NCI-H1436 (cell line): ENCODE measurements at places on chromosomes 7 and 10.

GRCh38 chr10:60343254-60343653 is 46.4 kb downstream of the ANK3 start:
- DNase-seq = no peak

GRCh38 chr7:103799298-103799697 is 190.2 kb downstream of the RELN start:
- DNase-seq = no peak

- DNase-seq = peak; percentile 34
Observed at GRCh38 chr7:125934539-125934938, 1004.9 kb upstream of the POT1 start.

DNA sequence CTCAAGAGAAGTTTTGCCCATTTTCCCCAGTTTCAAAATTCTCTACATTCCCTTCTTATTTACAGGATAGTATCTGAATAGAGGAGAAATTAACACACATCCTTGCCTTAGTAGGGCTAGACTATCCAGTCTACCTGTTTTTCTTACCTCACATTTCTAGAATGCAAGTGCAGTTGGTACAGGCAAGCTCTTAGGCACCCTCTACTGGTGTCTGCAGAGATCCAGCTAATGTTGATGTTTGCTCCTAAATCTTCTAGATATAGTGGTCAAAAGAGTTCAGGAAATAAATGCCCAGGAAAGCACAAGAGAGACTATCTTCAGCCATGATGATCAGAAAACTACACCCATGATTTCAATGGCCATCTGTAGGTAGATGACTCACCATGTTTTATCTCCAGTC is 205.3 kb downstream of the HTR7 start:
- no peak for DNase-seq

DNA sequence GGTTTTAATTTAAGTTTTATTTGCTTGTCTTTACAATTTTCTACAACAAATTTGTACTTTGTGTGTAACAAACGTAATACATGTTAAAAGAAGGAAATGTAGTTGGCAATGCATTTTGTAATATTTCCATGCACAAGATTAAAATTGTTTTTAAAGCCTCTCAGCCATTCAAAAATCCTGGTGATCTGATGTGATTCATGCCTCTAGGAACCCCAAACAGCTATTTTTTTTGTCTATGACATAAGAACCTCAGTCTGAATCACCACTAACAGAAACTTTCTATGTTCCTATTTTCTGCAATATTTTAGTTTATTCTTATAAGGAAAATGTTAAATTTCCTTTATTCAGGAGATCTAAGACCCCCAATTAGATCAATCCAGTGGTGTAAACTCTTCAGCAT is 183.1 kb upstream of the YAE1 start:
- DNase-seq = no peak

DNA sequence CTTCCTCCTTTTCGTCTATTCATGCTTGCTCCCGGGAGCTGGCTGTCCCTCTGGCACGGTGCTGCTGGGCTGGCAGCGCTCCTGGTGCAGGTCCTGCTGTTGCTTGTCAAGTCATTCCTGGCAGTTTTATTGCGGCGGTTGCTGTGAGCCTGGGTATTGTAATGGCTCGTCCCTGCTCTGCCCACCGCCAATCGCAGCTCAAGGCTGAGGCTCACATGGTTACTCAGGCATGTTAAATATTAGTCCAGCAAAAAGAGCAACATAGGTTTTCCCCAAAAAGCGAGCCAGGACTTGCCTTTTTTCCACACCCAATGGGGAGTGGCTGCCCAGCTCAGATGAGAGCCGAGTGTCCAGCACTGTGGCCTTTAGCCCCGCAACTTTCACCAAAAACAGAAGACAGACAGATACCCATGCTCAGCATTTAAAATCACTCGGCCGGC is 492.9 kb upstream of the FOXK1 start:
- DNase-seq = no peak

DNA sequence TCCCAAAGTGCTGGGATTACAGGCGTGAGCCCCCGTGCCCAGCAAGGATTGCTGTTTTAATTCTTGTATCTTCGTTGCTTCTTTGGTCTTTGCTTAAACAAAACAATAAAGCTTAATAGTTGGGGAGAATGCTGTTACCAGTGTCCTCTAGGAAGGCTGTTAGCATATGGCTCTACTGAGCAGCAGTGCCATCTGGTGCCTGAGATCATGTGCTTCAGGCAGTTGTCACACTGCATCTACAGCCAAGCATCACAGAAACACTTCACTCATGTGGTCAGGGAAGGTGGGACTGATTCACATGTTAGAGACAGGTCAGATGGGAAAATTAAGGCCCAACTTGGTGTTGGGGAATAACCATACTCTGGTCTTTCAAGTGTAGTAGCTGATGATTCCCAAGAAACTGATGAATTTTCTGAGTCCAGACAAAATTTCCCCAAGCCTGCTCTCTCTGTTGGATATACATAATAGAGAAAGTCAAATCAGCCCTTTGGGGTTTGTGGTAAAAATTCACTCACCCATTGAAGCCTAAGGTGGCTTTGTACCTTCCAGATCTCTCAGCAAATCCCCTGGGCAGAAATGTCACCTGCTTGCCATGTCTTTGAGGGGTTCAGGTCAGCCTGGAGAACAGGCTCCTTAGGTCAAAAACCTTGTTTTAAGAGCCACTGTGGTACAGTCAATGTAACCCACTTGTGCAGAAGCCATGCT is 28.4 kb downstream of the UBE2D4 start:
- DNase-seq = peak; percentile 12

GRCh38 chr10:44457259-44457658 is 72.4 kb upstream of the CXCL12 start:
- DNase-seq = no peak

DNA sequence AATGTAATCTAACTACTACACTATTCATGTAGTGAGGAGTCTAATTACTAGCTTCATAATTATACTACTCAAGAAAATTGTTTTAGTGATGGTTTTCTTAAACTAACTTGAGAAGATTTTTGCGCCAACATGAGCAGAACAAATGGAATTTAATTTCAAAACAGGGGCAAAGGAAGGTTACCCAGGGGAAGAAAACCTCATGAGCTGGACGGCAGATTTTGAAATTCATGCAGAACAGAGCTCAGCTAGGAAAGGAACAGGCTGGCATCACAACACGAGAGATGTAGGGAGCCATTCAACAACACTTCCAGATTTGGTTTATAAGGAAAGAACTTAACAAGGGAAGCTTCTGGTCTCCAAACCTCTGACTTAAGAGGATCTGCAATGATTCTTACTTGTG is 235.3 kb upstream of the PRKCQ start:
- no peak for DNase-seq

- DNase-seq = no peak
Observed at GRCh38 chr7:157814931-157815705, 478.3 kb downstream of the DNAJB6 start.

DNA sequence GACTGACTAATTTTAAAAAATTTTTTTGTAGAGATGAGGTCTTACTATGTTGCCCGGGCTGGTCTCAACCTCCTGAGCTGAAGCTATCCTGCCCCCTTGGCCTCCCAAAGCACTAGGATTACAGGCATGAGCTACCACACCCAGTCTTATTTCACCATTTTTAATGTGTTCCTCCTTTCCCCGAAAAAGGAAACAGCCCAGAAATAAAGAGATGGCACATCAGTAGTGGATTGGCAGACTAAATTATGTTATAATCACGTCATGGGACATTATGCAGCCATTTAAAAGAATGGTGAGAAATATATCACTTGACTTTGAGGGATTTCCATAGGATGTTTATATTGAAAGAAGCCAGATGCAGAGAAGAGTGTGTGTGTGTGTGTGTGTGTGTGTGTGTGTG is 40.5 kb downstream of the CAPZA2 start:
- no peak for DNase-seq

GRCh38 chr7:140559410-140559809 is 80.1 kb upstream of the MKRN1 start:
- no peak for DNase-seq

GRCh38 chr10:120557311-120557710 is 100.3 kb downstream of the PLPP4 start:
- DNase-seq = no peak

GRCh38 chr7:12685550-12685949 is 1.9 kb upstream of the ARL4A start:
- DNase-seq = peak; percentile 7
